Activated naive CD4-positive, alpha-beta T cell (primary cell): ENCODE measurements at places on chromosomes 11 and 22.

DNA sequence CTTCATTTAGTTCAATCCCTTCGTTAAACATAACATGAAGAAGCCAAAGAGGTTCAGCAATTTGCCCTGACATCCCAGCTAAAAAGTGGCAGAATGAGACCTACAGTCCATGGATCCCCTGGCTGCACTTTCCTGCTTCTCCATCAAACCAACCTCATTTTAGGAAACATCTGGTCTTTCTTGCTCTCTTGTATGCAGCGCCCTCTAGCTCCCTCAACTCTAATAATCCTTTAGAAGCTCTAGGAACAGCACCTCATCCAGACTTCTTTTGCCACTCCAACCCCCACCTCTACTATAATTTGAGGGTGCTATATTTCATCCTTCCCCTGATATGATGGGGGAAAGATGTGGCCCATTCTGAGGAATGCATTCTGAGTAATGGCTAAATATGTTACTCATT lies 7.4 kb downstream of the CNTF start:
- no peak for DNase-seq

DNA sequence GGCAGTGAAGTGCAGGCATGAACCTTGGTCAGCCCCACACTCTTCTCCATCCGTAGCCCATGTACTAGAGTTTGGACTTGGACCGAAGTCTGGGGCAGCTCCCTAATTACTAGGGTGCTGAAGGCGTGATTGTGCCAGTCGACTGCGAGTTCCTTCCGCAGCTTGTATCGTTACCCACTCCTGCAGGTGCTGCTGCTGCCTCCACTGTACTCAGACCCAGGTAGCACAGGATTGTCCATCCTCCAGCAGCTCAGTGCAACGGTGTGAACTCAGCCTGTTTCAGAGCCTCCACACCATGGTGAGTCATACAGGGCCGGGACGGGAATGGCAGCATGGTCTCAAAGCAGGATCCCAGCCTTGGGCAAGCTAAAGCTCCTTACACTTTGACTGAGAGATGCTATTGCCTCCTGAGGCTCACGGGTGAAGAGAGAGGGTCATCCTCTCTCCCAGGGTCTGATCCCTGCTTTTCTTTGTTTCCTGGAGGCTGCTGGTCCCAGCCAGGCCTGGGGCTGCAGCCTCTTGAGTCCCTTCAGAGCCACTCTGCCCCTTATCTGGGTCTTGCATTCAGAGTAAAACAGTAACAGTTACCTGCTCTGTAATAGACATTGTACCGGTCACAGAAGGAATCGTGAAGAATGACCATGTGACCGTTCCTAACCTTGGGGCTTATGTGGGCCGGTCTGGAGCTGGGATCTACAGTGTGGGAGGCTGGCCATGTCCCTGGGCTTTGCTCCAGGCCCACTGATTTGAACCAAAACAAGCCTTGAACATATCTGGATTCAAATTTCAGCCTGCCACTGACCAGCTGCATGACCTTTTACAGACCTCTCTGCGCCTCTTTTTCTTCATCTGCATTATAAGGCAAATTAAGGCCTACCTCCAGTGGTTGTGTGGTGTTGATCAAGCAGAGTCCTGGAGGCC lies 1.7 kb downstream of the TKFC start:
- no peak for DNase-seq

GRCh38 chr11:44865866-44866272 lies 84.8 kb downstream of the TP53I11 start:
- no peak for DNase-seq

- no peak for DNase-seq
These were observed 1.1 kb upstream of the RIN1 start for GRCh38 chr11:66337103-66337899.

DNA sequence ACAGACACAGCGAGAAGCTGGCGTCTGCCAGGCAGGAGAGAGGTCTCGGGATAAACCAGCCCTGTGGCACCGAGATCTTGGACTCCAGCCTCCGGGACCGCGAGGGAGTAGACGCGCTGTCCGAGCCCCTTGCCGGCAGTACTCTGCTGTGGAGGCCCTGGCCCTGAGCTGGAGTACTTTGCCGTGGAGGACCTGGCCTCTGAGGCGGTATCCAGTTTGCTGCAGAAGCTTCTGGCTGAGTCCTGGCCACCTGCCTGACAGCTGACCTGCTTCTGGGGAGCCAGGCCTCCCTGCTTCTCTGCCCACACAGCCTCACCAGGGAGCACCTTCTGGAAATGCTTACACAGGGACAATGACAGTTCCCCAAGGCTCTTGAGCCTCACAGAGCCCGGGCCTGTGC lies 31.6 kb upstream of the CARS1 start:
- no peak for DNase-seq

GRCh38 chr11:83092488-83093384 lies 21.0 kb upstream of the RAB30 start:
- DNase-seq: no peak

- no peak for DNase-seq
These were observed 12.4 kb upstream of the DSCAML1 start for GRCh38 chr11:117809236-117810055.

DNA sequence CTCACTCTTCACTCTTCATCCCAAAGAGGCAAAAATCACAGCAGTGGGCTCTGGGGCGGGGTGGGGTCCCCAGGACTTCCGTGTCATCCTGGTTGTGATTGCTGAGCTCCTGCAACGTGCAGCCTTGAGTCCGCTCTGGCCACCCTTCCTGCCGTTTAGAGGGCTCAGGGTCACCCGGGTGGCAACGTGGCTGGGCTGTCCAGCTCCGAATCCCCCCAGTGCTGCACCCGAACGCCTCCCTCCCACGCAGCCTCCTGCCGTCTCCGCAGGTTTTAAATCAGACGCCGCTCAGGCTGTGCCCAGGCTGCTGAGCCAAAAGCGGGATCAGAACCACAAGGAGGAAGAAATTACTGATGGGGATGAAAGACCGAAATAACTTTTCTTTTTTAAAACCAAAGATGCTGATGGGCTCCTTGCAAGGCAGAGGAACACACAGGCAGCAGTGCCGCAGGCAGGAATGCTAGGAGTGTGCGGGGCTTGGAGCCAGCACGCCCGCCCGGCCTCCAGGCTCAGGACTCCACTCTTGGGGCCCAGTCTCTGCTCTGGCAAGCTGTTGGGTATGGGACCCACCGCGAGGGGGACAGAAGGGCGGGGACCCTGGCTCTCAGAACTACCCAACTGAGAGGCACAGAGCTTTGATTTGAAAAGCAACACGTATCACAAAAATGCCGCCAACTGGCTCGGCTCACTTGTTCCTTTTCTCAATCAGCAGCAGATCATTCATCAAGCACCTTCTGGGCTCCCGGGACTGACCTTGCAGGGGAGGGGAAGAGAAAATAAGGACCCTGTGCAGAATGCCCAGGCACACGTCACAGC lies 313.0 kb downstream of the CTTN start:
- DNase-seq: no peak

- no peak for DNase-seq
These were observed 26.4 kb downstream of the FBLN1 start for GRCh38 chr22:45529105-45529504.

DNA sequence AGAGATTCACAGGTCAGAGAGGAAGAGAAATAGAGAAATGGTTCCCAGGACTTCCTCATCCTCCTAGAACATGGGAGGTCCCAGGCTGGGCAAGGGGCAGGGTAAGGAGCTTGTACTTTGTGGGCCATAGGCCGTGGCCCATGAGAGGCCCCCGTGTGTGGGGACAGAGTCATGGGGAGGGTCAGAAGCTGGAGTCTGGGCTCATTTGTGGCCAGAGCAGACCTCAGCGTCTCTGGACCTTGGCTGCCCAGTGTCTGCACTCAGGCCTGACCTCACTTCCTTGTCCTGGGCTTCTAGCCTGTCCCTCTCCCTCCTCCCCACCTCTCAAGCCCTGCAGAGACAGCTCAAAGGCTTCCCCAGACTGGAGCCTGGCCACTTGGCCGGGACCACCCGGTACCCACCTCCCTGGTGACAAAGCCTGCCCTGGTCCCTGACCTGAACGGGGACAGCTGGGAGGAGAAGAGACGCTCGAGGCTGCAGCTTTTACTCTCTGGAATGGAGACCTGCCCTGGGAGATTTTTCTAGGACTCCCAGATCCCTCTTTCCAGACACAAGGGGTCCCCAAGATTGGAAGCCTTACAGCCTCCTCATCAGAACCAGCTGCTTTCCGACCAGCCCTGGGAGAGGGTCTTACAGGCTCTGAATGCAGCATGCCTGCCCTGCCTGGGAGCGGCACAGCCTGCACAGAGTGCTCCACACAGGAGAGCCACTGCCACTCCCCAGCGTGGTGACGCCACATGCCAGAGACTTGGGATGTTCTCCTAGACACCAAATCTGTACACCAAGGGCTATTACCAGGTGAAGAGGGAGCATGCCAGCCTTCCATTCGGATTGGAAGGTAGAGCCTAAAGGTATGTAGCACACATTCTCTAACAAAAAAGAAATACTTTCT lies 569.0 kb upstream of the B3GAT1 start:
- no peak for DNase-seq

DNA sequence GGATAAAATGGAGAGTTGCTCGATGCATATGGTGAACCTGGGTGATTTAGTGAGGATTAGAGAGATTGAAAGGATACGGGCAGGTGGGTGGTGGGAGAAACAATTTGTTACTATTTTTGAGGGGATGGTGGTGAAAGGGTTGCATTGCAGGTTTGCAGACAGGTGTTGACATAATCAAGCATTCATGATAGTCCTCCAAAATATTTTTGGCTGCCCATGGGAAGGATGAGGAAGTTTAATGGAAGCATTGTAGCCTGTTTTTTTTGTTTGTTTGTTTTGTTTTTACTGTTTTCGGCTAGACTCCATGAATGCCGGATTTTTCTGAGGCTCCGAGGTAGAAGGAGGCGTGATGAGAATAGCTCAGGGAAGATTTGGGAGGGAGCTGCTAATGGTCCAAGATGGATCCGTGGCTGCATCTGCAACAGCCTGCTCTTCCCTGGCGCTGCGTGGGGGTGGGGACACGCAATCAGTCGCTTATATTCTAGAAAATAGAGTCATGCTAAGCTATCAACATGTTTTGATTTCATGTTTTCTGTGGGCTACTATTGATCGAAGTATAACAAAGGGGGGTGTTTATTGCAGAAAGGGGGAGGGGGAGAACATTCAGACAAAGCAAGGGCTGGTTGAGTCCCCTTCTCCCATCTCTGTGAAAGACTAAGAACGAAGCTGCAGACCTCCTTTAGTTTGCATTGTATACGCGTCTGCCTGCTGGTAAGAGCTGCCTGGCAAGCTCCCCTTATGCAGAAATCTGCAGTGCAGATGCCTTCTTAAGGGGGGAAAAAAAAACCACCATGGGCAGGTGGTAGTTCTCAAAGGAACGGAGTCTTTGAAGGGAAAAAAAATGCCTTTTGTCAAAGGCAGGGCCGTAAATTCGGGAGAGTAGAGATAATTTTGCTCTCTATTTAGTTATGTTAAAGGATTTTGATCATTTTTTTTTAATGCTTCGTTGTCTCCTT lies 1.0 kb downstream of the RTN3 start:
- DNase-seq: no peak

DNA sequence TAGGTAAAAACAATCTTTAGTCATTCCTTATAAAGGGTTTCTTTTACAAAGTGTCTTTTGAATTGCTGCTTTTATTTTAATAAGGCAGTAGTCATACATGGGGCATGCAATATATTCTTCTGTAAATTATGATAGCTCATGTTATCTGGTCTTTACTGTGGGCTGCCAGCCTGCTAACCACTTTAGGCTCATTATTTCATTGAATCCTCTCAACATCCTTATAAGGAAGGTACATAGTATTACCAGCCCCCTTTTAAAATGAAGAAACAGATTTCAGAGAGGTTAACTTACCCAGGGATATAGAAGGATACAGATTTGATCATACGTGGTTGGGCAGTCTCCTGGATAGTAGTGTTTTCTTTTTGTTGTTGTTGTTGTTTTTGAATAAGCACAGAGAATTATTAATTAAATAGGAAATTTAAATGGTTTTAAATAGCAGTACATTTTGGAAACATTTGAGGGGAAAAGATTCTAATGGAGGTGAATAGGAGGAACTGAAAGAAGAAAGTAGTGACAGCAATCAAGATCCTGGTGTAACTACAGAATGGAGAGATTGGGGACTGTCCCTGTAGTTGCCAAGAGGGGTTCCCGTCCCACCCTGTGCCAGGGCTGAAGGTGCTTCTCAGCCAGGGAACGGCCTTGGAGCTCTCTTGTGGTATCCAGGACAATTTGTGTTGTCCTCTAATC lies 21.0 kb downstream of the SPECC1L start:
- DNase-seq: no peak

- DNase-seq: no peak
These were observed 32.7 kb upstream of the MICAL2 start for GRCh38 chr11:12077535-12078280.

DNA sequence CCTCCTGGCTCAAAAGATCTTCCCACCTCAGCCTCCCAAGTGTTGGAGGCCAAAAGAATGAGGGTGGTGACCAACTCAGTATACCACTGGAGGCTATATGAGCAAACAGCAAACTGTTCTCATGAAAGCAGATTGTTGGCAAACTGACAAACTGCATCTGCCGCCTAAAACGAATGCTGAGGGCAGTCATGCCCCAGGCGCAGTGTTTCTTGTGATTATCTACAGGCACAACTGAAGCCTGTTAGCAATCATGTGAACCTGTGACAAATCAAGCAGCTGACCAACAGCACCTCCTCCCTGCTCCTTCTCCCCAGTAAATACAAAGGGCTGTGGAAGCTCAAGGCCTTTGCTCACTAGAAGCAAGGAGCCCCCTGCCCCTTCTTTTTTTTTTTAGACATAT lies 47.8 kb downstream of the BTBD10 start:
- no peak for DNase-seq

GRCh38 chr22:32699686-32700085 lies 101.8 kb upstream of the TIMP3 start:
- DNase-seq: no peak

GRCh38 chr11:42012271-42012670 lies 552.8 kb upstream of the LRRC4C start:
- DNase-seq: no peak

GRCh38 chr22:31891366-31892079 lies 52.8 kb upstream of the YWHAH start:
- DNase-seq: no peak

DNA sequence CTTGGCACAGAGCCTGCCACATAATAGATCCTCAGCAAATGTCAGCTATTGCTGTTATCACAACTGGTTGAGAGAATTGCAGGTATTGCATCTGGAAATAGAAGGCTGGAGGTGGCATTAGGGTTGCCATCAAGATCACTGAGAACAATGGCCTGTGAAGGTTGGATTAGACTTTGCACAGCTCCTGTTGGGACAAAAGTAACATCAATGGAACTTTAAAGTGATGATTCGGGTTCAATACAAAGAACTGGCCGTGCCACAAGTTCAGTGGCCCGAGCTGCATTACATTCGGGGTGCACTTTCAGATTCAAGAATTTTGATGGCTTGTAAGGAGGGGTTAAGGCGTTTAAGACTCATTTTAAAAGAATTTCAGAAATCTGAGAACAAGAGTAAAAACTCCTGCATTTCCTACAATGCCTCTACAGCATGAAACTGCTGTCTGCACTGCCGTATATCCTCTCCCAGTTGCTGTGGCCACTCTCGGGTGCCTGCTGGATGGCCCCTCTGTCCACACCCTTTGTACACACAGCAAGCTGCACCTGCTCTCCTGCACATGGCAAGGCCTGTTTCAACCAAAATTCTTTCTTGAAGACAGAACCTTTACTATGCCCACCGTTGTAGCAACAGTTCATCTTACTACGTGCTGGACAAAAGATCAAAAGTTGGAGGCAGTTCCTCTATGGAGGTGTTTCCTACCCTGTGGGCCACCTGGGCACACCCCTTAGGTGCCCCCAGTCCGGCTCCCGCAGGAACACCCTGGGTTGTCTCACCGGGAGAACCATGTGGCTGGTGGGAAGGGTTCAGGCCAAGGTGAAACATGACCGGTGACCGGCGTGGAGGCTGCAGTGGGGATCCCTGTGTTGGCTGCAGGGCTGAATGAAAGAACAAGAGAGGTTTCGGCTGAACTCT lies 17.5 kb upstream of the SHANK2 start:
- no peak for DNase-seq

- DNase-seq: no peak
These were observed 1114.2 kb upstream of the RAG2 start for GRCh38 chr11:37712251-37712650.
